ENCODE measurements at places on chromosomes 2 and 18.

- no peak for DNase-seq
Measured at GRCh38 chr18:61982475-61982874, 89.7 kb upstream of the RNF152 start.

DNA sequence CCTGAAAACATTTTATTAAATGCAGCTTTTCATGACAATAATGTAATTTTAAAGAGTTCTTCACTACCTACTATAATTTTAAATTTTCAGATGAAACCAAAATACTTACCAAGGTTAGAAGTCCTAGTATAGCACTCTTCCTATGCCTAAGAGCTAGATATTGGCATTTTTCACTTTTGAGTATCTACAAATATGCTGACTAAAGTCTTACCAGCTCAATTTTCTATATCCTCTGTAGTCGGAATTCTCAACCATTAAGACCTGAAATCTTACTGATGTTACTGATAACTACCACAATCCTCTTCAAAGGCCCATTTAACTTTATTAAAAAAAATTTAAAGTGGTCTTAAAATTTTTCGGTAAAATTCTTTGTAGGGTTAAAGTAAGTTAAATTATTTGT lies 32.0 kb downstream of the PREPL start:
- DNase-seq = no peak

DNA sequence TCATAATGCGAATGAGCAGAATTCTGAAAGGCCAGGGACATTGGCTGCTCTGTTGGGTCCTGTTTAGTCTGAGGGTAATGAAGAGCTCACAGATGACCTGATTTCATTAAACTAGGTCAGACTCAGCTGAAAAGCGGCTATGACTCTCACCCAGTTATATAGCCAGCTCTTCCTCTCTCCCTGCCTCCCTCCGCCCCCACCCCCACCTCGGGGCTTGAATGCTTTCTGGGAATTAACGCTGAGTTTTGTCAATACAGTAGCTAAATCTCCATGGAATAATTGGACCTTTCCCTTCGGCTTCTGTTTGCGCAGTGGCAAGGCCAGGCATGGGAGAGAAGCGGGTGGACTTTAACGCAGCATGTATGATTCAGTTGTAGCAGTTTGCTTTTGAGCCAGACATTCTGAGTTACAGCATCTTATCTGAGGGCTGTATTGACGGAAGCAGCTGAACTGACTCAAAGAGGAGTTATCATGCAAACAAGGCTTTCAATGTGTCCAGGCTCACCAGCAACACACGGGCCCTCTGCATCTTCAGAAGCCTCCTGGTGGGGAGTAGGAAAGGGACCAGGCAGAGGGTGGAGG lies 110.6 kb downstream of the MYCN start:
- DNase-seq = no peak

GRCh38 chr2:218745160-218745558 lies 34.5 kb downstream of the TTLL4 start:
- no peak for DNase-seq

- DNase-seq = peak; percentile 28
Measured at GRCh38 chr2:173749315-173749714, 215.9 kb downstream of the SP3 start.

- no peak for DNase-seq
Measured at GRCh38 chr2:17416884-17417391, 101.3 kb downstream of the RAD51AP2 start.

GRCh38 chr2:167966937-167967913 lies 280.2 kb downstream of the STK39 start:
- no peak for DNase-seq

DNA sequence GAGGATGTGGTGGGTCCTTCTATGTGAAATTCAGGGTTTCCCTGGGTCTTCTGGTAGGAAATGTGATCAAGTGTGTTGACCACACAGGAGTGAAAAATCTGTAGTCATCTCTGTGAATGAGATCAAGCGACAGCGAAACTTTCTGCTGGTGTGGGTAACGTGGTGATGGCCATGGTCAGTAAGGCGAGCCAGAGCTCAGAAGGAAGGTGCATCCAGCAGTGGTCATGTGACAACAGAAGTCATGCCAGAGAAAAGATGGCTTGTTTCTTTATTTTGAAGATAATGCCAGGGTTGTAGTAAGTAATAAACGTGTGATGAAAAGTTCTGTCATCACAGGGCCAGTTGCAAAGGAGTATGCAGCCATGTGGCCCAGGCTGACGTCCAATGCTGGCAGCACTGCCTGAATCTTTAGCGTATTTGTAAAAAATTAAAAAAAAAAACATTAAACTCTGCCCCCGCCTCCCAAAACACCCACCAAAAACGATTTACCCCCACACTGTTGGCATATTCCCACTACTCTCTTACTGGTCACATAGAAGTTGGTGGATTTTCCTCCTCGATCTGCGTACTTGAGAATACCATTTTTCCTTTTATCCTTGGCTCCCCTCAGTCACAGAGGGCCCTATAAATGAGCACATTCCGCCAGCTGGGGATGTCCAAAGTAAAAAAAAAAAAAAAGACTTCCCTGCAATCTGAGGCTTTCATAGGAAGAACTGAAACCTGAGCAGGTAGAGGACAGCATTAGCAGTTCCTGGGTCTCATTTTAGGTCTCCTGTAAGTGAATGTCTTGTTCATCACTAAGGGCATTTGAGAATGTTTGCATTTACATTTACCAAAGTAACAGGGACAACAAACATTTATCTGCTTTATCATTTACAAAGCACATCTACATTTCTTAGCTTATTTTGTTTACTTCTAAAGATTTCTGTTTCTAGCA lies 70.6 kb downstream of the SLC4A3 start:
- no peak for DNase-seq

GRCh38 chr18:30343090-30343489 lies 699.5 kb downstream of the DSC3 start:
- no peak for DNase-seq

DNA sequence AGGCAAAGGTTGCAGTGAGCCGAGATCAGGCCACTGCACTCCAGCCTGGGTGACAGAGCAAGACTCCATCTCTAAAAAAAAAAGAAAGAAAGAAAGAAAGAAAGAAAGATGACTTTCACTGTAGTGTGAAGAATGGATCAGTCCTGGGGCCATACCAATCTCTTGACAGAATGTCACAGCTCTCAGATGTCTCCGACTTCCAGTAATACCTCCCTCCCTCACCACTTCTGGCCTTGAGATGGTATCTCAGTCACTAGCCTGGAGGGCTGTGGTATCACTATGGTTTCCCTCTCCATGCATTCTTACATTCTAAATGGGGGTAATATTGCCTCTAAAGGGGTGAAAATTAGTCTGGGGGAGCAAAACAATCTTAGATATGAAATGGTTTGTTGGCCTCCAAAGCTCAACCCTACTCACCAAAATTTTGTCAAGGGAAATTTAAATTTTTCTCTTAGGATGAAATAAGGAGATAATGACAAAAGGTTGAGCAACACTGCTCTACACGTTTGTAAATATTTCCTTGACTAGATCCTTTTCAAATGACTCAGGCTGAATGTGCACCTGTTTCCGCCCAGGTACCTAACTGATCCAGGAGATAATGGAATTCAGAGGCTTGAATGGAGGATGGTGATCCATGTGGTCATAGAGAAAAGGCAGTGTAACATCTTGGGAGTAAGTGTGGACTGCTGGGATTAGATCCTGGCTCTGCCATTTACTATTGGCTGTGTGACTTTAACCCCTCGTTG lies 19.9 kb upstream of the SPRED2 start:
- DNase-seq = no peak

- DNase-seq = no peak
Measured at GRCh38 chr2:136021406-136021805, 36.0 kb upstream of the DARS1 start.

DNA sequence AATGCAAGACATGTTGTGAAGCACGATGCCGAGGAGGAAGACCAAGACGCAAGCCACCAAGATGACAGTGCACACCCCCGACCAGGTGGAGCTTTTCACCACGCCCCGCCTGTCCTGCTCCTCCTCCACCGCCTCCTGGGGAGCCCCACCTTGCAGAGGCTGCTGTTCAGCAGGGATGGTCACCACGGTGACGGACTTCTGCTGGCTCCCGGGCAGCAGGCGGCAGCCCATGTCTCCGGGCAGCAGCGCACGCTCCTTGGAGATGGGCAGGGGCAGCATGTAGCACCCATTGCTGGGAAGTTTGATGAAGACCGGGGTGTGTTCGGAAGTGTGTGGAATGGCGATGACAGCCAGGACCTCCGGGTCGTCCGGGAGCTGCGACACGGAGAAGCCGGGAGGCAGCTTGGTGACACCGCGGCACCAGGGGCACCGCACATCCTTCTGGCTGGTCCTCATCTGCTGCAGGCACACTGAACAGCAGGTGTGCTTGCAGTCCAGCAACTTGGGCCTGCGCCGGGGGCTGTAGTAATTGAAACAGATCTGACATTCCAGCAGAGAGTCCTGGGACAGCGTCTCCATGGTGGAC lies 76.8 kb downstream of the RNF152 start:
- DNase-seq = no peak

- no peak for DNase-seq
Measured at GRCh38 chr18:73975266-73975665, 172.4 kb downstream of the FBXO15 start.

DNA sequence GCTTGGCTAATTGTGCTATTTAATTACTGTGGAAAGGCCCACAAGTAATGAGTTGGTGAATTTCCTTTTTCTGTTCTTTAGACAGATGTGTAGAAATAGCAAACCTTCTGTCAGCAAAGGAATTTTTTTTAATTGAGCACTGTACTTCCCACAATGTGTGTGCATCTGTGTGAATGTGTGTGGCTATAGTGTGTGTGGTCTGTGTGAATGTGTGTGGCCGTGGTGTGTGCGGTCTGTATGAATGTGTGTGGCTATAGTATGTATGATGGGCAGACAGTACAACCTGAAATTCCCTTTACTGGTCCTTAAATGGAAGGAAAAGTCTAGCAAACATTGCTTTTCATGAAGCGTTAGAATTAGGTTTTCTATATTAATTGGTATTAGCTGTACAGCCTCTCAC lies 203.5 kb upstream of the TPO start:
- no peak for DNase-seq

GRCh38 chr2:99085421-99085820 lies 56.1 kb upstream of the C2orf15 start:
- DNase-seq = no peak

GRCh38 chr2:22525681-22526080 lies 859.3 kb upstream of the KLHL29 start:
- DNase-seq = no peak

DNA sequence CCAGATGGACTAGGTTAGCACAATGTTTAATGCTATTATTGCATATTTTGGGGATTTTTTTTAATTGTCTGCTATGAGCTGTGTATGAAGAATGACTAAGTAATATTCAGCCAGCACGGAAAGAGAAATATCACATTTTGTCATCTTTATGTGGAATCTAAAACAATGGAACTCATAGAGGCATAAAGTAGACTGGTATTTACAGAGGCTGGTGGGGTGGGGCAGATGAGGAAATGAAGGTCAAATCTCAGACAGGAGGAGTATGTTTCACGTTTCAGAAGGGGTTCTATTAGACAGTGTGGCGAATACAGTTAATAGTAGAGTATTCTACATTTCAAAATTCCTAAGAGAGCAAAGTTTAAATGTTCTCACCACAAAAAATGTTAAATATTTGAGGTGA lies 4.7 kb downstream of the CDH19 start:
- no peak for DNase-seq

DNA sequence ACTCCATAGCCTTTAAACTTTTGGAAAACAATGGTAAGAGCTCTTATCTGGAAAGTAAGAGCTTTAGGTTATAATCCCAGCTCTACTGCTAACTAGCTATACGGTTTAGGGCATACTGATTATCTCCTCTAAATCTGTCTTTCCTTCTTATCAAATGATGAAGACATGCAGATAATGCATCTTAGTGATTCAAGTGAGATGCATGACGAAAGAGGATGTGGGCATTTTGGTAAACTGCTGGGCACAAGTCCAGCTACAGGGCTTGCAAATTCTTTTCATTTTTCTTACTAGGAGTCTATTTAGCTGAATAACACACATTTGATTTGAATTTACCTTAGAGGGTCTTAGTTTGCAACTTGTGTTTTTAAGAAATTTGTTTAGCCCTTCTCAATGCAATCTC lies 1604.8 kb upstream of the ZEB2 start:
- DNase-seq = no peak

GRCh38 chr2:74147727-74148456 lies at the start of gene BOLA3:
Gene BOLA3, minus strand, starts transcription at chr2:74147912. Its CDS starts 38 bp downstream, at chr2:74147874.
- DNase-seq = peak; percentile 44

DNA sequence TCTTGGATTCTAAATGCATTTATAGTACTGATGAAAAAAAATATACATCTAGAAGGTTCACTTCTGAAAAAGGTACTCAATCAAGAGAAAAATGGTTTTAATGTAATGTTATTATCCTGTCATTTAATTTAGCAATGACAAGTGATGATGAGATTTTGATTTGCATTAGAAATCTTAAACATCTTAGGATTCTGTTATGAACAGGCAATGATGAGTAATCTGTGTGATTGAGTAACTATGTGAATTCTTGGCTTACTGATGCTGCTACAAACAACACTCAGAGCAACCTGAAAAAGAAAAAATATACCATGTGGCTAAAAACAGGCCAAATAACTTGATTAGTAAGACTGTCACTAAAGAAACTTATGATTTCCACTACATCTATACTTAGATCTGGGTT lies 30.1 kb downstream of the RBKS start:
- DNase-seq = peak; percentile 37
